WTC11 (cell line): ENCODE measurements at places on chromosomes 3 and 15. TPM values are rescaled to one million over a fixed set of nuclear protein-coding genes. Genes with fewer than 3 reads are reported as not detected.

DNA sequence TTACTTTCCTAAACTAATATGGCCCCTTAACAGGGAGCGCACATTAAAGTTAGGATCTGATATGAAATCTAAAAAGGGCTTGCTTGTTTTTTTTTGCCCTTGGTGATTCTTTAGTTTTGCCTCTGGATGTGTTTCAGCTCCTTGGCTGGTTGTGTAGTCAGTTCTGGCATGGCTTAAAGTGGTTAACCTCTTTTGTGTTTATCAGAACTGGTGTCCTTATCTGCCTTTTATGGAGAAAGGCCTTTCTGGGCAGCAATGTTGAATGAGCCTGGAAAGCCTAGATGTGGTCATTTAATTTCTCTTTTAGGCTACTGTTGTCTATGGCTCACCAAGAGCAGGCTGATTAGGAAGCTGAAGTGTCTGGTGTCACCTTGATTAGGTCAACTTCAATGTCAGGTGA is 254.5 kb upstream of the ROPN1 start:
- H3K4me3 ChIP-seq, result no peak overlapping the region
- H3K27me3 ChIP-seq, result no peaks in the 10 kb centered on the region; the same call in 1 of the 2 replicates
- no peak overlapping the region for H3K27ac ChIP-seq
- no peaks in the 10 kb centered on the region for H3K36me3 ChIP-seq
- H3K4me1 ChIP-seq, result peaks cover 12% of the 10 kb centered on the region

DNA sequence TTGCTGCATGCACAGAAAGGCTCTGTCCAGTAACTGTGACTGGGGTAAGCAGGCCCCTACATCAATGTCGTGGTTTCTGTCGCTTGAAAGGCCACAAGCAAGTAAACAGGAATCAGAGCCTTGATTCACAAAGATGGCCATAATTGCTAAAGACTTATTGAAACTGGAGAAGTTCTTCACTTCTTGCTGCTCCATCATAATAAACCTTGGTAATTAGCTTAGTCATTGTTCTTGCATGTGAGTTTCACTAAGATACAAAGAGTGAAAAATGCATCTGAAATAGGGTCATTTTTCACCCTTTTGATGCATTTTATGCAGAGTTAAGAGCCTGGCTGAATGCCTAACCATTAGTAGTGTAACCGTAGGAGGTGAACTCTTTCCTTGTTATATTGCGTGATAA is 3.2 kb downstream of the SEMA6D start:
- H3K4me1 ChIP-seq, result peaks cover 44% of the 10 kb centered on the region
- no peak overlapping the region for H3K27ac ChIP-seq
- no peaks in the 10 kb centered on the region for H3K36me3 ChIP-seq

GRCh38 chr15:52105846-52106245 is 6.7 kb downstream of the BCL2L10 start:
- no peak for DNase-seq
- H3K4me1 ChIP-seq, result peaks cover 20% of the 10 kb centered on the region
- H3K27me3 ChIP-seq, result peaks cover 17% of the 10 kb centered on the region
- no peaks in the 10 kb centered on the region for H3K36me3 ChIP-seq
- H3K4me3 ChIP-seq, result no peak overlapping the region
- no peak overlapping the region for H3K27ac ChIP-seq

GRCh38 chr3:62032738-62033137 is 340.6 kb downstream of the FEZF2 start:
- H3K27me3 ChIP-seq, result no peaks in the 10 kb centered on the region
- no peaks in the 10 kb centered on the region for H3K36me3 ChIP-seq
- H3K4me3 ChIP-seq, result no peak overlapping the region
- DNase-seq, result no peak
- H3K4me1 ChIP-seq, result peaks cover 10% of the 10 kb centered on the region; the same call in 1 of the 2 replicates

- no peak overlapping the region for H3K27ac ChIP-seq
- peak; percentile 46 for DNase-seq
- peaks cover 19% of the 10 kb centered on the region for H3K4me1 ChIP-seq
- no peaks in the 10 kb centered on the region for H3K27me3 ChIP-seq
Measured at GRCh38 chr3:56260262-56260661, 208.0 kb downstream of the ERC2 start.

GRCh38 chr15:101016581-101016980 is 97.4 kb downstream of the LRRK1 start:
- no peak for DNase-seq
- peaks cover 10% of the 10 kb centered on the region for H3K36me3 ChIP-seq
- H3K27ac ChIP-seq, result no peak overlapping the region
- H3K4me3 ChIP-seq, result no peak overlapping the region

Gene SAXO2
- total RNA-seq, result 1.9 to 3.8 TPM (median 2.7 TPM) in 3 replicates

Gene SPINK8
- total RNA-seq, result not detected in 3 replicates

Gene COL6A5
- total RNA-seq, result 0.02 to 0.05 TPM in 2 of 3 replicates, not detected in the other
